ENCODE measurements at places on chromosomes 5 and 9.

GRCh38 chr5:165161204-165161603, 1655.8 kb downstream of the MAT2B start:
- DNase-seq = no peak

- no peak for DNase-seq
Measured at GRCh38 chr5:181215997-181216989, 6.8 kb upstream of the TRIM41 start.

DNA sequence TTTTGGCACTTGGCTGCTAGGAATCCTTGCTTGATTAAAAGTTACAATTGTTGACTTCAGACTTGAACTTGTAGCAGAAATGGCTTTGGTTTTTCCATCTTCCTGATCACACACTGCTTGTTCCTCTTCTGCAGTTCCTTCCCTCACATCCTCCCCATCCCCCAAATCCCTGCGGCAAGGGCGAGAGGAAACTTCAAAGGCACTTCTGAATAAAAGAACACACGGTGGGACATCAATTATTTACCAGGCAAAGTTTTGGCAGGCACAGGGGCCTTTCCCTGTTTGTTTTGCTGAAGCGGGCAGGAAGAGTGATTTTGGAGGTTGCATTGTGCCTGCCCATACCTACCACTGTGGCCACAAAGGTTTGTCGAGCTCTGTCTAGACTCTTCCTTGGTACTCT, 260.9 kb downstream of the KIF4B start:
- no peak for DNase-seq

- peak; percentile 2 for DNase-seq
Measured at GRCh38 chr9:91489361-91489899, 65.8 kb upstream of the NFIL3 start.

- DNase-seq = no peak
Measured at GRCh38 chr9:133258061-133259015, 16.7 kb downstream of the ABO start.

DNA sequence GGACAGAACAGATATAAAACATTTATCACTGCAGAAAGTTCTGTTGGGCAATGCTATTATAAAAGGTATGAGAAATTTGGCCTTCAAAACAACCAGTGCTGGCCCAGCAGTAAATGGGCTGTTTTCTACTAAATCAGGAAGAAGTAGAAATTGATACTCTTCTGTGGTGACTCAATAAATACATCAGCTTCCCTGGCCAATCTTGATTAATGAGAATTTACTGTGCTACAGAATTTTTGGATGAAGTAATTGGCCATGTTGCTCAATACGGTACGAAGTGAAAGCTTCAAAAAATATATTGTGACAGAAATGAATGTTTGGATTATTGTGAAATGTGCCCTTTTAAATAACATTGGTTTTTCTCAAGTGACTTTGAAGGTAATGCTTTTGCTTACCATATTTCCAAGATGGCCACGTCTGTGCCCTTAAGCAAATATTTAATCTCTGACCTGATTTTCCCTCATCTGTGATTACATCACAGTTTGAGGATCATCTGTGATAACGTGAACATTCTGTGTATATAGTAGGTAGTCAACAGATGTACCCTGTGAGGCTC, 4.2 kb downstream of the DNAJA1 start:
- no peak for DNase-seq

DNA sequence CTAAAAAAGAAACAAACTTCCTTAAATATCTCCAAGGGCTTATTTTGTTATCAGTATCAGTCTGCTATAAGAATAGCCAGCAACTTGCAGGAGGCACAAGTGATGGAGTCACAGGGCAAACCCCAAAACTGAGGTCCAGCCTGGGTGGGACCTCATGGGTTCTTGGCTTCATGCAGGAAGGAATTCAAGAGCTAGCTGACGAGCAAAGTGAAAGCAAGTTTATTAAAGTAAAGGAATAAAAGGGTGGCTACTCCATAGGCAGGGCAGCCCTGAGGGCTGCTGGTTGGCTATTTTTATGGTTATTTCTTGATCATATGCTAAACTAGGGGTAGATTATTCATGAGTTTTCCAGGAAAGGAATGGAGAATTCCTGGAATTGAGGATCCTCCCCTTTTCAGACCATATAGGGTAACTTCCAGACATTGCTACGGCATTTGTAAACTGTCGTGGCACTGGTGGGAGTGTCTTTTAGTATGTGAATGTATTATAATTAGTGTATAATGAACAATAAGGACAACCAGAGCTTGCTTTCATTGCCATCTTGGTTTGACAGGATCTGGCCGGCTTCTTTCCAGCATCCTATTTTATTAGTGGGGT, 231.9 kb downstream of the ADAMTSL1 start:
- no peak for DNase-seq
